ENCODE measurements at places on chromosomes 2 and 18.

DNA sequence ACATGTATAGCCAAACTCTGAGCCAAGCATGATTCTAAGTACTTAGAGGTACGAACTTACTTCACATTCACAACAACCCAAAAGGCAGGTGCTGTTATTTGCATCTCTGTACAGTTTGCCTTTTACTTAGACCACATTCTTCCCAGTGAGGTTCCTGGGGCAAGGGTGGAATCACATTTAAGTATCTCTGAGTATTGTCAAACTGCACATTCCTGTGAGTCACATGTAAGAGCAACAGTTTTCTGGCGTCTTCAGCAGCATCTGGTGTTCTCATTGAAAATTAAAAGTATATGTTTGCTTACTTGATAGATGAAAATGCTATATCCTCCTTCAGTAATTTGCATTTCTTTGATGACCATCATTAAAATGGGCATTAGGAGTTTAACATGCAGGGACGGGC lies 119.1 kb downstream of the UXS1 start:
- no peak for DNase-seq

DNA sequence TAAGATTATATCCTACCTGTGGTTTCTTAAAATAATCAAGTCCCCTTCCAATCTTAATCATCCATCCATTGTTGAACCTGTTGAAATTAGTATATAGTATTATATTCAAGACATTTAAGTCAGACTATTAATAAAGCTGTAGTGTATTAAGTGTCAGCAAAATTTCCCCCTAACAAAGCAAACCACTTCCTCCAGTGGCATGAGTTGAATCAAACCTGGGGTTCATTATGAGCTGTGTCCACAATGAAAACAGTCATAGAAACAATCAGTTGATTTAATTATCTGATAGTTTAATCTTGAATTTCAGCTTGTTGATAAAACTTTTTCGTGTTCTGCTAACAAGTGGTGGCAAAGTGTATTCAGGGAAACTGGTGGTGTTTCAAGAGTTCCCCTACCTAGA lies 11.3 kb downstream of the MITD1 start:
- DNase-seq, result no peak

GRCh38 chr2:26273501-26273900 lies 28.8 kb downstream of the HADHB start:
- DNase-seq, result no peak

DNA sequence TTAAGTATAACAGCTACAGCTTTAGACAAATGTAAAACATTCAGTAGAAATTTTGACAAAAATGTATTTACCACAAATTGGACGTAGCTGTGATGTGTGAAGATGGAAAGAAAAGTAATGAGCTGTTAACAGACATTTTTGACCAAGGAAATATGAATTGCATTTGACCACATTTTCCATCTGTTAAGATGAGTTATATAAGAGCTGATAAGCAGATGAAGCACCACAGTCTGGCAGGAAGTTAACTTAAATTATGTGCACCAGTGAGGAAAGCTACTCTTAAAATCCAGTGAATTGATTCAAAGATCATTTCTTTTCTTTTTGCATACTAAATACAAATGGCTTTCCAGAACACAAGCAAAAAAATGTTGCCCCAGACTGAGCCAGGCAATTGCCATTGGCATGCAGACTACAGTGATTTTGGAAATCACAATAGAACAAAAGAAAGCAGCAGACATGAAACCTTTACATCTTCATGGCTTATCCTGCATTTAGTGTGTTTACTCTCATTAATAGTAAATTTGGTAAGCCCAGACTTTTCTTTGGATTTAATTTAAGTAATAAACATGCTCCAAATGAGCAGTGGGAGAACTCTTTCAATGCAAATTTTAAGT lies 493.7 kb downstream of the TMX3 start:
- no peak for DNase-seq

- peak; percentile 19 for DNase-seq
Observed at GRCh38 chr2:43609290-43609918, 13.6 kb upstream of the THADA start.

GRCh38 chr2:105149272-105149671 lies 92.3 kb upstream of the GPR45 start:
- no peak for DNase-seq

- no peak for DNase-seq
Observed at GRCh38 chr2:225995796-225996461, 596.4 kb downstream of the NYAP2 start.

DNA sequence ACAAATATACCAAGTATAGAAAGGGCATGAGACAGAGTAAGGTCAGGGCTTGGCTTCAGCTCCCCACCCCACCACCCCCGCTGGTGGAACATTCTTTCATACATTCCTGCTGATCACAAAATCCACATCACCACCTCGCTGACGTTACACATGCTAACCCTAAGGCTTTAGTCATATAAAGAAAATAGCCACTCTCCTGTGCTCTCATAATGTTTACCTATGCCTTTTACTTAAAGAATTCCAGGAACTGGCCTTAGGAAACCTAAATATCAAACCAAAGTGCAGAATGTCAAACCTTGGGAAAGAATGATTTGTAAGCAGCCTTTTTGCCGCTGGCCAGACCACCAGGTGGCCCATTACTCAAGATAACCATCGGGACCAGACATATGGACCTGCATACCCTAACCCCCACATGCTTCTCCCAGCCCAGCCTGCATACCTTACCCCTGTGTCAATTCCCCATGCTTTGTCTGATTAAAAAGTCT lies 136.3 kb upstream of the SLC39A10 start:
- DNase-seq, result no peak

DNA sequence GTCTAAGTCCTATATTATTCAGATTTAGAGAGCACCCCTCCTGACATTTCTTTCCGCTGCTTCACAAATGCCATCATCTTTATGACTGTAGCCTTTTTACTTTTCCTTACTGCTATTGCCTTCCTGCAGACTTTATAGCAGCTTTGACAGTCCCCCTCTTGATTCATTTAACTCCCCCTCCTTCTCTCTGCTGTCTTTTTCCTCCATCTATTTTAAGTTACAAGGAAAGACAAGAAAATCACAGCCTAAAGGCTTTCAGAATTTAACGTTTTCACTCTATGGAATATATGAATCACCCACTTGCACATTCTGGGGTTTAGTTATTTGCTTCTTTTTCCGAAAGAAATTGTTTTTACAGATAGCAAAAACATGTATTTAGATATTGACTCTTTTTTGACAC lies 183.4 kb upstream of the SETBP1 start:
- no peak for DNase-seq

- DNase-seq, result no peak
Observed at GRCh38 chr2:221999717-222000116, 299.1 kb downstream of the PAX3 start.

- DNase-seq, result no peak
Observed at GRCh38 chr18:50830544-50830943, 10.7 kb upstream of the MRO start.

GRCh38 chr2:11870584-11870983 lies 124.2 kb downstream of the LPIN1 start:
- no peak for DNase-seq

DNA sequence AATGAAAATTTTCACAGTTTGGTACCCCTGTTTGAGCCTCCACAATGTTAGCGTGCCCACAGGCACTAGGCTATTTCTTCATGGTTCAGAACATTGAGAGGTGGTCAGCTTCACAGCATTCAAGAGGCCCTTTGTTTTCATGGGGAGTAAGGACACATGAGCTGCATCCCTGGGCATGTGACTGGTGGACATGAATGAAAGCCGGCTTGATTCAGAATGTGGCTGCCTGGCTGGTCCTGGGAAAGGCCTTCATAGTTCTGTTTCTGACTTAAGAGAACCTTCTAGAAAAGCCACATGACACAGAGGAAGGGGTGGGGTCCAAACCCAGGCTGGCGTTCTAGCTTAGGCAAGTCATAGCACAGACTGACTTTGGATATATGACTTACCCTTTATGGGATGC lies 420.6 kb downstream of the CMPK2 start:
- no peak for DNase-seq

DNA sequence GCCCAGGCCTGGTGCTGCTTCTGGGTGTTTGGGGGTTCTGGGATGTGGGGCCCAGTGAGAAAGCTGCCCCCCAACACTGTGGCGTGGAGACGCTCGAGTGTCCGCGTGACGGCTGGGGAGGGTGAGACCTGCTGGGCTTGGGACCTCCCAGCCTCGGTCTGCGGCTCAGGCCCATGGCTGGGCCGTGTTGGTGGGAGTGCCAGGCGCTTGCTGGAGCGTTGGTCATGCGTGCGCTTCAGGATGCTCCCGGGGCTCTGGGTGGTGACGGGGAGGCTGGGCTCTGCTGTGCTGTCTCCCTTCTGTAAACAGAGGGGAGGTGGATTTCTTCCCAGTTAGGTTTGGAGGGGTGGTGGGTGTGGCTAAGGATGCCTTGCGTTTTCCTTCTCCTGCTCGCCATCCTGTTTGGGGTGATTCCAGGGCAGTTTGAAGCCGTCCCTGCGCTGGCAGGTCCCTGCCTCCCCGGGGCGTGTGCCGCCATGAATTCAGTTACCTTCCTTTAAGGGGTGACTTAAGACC lies 606 bp downstream of the GAL3ST2 start:
- DNase-seq, result no peak

DNA sequence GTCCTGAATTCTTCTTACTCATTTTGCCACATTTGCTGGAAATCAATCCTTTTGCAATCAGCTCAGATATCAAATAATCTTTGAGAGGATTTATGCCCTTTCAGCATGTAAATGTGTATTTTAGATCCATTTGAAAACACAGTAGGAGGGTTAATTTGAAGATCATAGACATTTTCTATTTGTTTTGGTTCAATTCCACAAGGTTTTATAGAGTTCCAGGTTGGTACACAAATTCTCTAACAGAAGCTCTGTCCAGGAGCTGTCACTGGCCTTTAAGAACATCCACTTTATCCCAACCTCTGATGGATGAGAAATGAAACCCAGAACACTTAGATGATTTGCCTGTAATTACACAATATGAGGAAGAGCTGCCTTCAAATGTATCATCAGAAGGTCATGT lies 157.3 kb upstream of the CHAC2 start:
- no peak for DNase-seq

GRCh38 chr2:143398781-143399180 lies 269.6 kb downstream of the ARHGAP15 start:
- no peak for DNase-seq

DNA sequence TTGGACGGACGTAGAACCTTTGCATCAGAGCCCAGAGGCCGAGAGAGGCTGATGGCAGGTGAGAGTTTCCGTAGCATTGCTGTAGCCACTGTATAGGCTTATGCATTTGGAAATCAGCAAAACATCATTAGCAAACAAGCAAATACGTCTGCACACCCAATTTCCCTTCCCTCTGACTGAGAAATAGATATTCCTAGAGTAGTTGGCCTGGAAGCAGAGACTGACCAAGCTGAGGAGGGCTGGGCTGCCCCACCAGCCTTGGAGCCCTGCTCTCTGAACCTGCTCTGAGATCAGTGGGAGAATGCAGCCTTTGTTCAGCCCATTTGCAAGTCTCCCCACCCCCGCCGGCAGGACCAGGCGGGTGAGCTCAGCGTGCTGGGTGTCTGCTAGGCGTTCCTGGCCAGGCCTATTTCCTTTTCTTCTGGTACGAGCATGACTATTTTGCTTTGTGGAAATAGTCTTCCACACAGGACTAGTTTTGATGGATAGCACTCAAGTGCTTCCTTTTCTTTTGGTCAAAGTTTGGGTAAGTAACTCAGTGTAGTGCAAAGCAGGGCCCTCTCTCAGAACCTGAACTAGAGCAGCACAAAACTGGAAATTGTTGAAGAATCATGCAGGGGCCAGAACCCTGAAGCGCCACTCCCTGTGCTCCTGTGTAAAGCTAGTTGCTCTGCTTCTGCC lies 21.9 kb upstream of the RNF149 start:
- no peak for DNase-seq

- no peak for DNase-seq
Observed at GRCh38 chr18:46080156-46080555, 8.1 kb upstream of the PSTPIP2 start.

GRCh38 chr2:219907011-219907365 lies 279.6 kb downstream of the SLC4A3 start:
- no peak for DNase-seq

GRCh38 chr18:44741085-44741484 lies 60.4 kb downstream of the SETBP1 start:
- no peak for DNase-seq

GRCh38 chr2:46804794-46805193 lies 110.8 kb downstream of the MCFD2 start:
- no peak for DNase-seq

- DNase-seq, result no peak
Observed at GRCh38 chr2:180442860-180443644, 436.0 kb upstream of the CWC22 start.

GRCh38 chr18:69885841-69886531 lies 61.7 kb downstream of the CD226 start:
- peak; percentile 78 for DNase-seq

GRCh38 chr2:74843899-74844298 lies 10.0 kb downstream of the HK2 start:
- DNase-seq, result peak; percentile 49

- DNase-seq, result no peak
Observed at GRCh38 chr2:144268036-144268678, 251.8 kb downstream of the ZEB2 start.

DNA sequence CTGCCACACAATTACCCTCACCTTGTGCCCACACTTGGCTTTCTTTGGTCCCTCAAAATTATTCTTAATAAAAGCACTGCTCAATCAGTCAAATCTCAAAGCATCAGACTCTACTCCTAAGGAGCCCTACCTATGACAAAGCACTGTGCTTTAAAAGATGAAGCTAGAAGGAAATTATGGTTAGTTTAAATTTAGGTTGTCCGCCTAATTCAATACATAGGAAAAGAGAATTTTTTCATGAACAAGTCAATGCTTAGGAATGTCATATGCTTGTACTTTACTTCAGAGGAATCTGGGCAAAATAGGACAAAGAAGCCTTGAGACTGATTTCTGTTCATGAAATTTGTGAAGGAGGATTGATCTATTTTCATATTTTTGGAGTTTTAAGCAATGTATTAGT lies 726.4 kb upstream of the CDH2 start:
- DNase-seq, result no peak

DNA sequence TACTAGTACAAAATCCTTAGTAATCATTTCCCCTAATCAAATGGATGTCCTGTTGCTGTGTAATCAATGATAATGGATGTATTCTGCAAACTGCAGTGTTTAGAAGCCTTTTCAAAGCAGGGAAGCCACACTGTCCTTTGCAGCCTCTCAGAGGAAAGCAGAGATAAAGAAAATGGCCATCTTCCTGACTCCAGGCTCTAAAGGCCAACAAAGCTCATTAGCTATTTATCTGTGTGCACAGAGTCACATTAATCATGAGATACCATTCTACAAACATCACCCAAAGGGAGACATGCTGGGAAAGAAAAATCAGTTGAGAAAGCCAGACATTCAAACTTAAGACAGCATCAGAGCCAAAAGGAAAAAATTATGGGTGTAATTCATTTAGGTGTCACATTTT lies 165.0 kb downstream of the RAD51AP2 start:
- no peak for DNase-seq

DNA sequence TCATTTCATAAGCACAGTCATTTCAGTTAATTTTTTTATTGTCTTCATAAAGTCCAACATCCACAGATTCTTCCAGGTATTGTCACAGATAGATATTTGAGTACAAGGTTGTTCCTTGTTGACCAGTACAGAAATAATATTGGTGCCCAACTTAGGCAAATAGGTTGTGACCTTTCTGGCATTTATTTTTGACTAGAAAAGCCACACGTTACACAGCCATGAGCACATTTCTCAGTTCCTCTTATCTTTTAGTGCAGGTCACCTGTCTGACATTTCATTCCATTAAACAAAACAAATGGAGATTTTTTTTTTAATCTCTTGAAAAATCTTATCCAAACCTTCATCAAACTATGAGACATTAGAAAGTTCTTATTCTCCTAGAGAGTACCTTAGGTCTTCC lies 428.8 kb downstream of the ZNF521 start:
- no peak for DNase-seq

GRCh38 chr2:220473611-220474010 lies 846.2 kb downstream of the SLC4A3 start:
- no peak for DNase-seq

All from T-helper 2 cell treated with Interferon-gamma antibody and Interleukin-4, amounts not matched to agents 5 μg/mL and 100 μg/mL, for 36 hours (primary cell).